Caki2 (cell line): ENCODE measurements at places on chromosomes 12 and 14. TPM values are rescaled to one million over a fixed set of nuclear protein-coding genes. Genes with fewer than 3 reads are reported as not detected.

The CTSG gene
- not detected in 2 replicates for total RNA-seq

The NPFF gene
- not detected in 2 replicates for total RNA-seq

The ETV6 gene
- 9.1 and 14.7 TPM in 2 replicates for total RNA-seq

The PIK3C2G gene
- not detected in 2 replicates for total RNA-seq

The CLEC4C gene
- not detected in 2 replicates for total RNA-seq

The OR11G2 gene
- total RNA-seq = not detected in 2 replicates
